ENCODE measurements at places on chromosomes 4 and X.

DNA sequence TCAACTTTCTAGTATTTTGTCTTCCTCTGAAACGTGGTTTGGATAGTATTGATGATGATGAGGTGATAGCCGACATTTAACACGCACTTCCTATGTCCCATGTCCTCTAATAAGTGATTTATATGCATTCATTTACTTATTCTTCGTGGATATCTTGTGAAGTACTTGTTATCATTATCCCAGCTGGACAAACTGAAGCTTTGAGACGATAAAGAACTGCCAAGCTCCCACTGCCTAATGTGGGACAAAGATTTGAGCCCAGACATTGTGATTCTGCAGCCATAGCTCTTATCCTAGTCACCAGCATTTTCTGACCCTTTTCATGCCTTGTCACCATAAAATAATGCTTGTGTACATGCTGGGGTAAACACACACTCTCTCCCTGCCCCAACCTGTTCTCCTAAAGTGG lies 92.5 kb downstream of the RAPGEF2 start:
- DNase-seq: no peak

DNA sequence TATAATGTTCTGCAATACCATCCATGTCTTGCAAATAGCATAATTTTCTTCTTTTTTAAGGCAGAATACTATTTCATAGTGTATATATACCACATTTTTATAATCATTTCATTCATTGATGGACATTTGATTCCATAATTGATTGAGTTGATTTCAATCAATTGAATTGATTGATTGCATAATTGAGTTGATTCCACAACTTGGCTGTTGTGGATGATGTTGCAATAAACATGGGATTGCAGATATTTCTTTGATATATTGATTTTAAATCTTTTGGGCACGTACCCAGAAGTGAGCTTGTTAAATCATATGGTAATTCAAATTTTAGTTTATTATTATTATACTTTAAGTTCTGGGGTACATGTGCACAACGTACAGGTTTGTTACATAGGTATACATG lies 232.8 kb downstream of the GALNTL6 start:
- DNase-seq: no peak

GRCh38 chr4:10090467-10091250 lies 25.9 kb downstream of the WDR1 start:
- no peak for DNase-seq

DNA sequence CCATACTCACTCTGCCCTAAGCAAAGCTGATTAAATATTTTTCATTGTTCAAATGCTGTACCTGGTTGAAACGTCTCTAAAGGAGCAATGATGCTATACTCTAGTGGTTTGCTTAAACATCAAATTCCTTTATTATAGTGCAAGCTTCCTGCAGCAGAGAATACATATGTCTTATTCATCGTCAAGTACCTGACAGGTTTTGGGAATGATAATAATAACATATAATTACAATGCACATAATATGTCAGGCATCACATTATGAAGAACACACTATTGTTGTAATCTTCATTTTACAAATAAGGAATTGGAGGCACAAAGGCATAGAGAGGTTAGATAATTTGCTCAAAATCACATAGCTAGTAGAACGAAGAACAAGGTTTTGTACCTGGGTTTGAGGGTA lies 151.6 kb downstream of the GRIA2 start:
- no peak for DNase-seq

DNA sequence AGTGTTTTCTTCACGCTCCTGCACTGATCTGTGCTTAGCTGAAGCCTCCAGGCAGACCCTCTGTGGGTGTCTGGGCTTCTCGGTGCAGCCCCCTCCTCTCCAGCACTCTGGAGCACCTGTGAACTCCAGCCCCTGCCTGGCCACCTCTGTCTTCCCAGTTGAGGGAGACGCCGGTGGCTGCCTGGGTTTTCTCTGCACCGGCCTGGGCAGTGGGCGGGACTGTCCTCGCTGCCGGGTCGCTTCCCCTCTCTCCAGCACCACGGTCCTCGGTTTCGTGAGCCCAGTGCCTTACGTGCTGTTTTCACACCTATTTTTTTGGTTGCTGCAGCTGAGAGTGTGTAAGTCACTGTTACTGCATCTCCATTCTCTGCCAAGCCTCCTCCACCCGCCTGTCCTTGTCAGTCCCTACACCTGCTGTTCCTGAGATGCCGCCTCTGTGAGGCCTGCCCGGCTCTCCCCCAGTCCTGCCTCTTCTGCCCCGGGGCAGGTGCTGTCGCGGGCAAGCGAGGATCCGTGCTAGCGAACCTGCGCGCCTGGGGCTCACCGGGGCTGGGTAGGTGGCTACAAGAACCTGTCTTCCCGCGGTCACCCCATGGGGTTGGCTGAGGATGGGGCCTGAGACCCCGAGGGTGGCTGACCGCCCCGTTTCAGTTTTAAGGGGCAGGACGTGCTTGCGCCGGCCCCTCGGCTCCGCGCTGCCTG lies 2.4 kb upstream of the FGFRL1 start:
- DNase-seq: no peak

GRCh38 chrX:115363372-115363771 lies 73.9 kb downstream of the LUZP4 start:
- DNase-seq: no peak

- DNase-seq: peak; percentile 26
Measured at GRCh38 chr4:102717448-102718092, 43.2 kb downstream of the MANBA start.

- DNase-seq: no peak
Measured at GRCh38 chrX:47634871-47635575, 5.3 kb upstream of the CFP start.

DNA sequence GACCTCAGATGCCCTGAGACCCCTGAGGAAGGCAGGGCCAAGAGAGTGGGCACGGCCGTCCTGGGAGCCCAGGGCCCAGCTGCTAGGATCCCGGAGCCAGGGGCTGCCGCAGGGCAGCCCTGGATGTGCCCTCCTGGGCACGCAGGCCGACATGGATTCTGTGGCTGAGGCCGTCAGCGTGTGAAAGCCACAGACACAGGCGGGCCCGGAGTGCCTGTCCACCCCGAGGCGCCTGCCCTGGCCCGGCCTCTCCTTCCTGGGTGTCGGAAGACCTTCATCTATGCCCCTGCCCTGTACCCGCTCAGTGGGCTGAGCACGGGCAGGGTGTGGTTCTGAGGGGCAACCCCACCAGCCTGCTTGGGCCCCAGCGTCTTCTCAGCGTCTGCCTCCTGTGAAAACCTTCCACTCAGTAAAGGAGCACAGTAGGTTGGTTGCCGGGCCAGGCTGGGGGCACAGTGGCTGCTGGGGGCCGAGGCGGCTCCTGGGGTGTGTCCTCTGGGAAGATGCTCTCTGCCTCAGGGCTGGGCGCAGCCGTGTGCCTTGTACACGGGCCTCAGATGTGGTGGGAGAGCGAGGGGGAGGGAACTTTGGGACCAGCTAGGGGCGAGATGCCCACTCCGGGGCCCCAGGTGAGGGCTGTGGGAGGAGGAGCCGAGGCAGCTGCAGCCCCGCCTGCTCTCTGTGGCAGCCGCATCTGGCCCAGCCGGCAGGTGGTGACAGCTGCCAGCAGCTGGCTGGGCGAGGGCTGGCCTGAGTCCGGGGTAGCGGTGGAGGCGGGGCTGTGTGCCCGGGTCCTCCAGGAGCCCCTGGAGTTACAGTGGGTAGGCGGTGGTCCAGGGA lies 20.8 kb downstream of the FGFRL1 start:
- no peak for DNase-seq

DNA sequence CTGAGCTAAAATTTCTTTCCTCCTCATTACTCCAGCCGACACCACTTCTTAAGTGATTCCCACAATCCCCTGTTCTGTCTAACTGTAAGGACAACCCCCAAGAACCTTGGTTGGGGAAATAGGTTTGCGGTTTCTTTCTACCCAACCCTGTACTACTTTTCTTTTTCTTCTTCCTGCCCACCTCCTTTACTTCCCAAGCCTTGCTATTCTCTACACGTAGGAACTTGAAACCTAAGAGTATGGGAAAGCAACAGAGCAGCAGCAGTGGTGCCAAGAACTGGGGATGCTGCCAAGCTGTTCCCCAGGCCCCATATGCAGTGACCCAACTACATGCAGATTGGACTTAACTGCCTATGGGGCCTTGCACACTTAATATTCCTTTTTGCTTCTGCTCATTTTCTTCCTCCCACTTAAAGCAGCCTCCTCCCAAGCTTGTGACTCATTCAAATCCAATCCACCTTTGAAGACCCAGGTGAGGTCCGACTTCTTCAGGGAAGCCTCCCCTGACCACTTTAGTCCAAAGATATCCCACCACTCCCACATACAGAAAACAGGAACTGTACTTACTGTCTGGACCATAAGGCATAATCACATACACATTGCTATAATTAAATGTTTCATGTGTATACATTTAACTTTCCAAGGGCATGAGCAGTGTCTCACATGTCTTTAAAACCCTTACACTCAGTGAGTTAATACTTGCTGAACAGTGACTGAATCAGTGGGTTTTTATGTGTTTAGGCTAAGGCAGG lies 1.7 kb downstream of the FAM120C start:
- peak; percentile 16 for DNase-seq

DNA sequence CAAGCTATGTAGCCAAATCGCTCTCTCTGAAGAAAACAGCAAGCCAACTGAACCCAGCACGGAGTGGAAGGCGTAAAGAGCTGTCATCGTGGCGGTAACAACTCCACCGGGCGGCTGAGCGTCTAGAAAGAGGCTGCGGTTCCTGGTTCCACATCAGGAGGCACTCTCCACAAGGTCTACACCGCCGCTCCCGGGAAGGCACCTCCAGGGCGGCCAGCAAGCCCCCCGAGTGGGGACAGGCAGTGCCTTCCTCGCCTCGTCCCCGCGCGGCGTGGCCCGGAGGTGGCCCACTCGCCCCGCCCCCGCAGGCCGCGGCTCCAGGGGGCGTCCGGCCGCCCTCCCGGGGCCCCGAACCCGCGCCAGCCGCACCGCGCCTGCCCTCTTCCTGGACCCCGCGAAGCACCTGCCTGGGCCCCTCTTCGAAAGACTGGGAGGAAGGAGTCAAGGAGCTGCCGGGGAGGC lies 755 bp downstream of the KLHL8 start:
- peak; percentile 34 for DNase-seq

GRCh38 chr4:41857226-41857641 lies 78.0 kb upstream of the TMEM33 start:
- DNase-seq: no peak

GRCh38 chr4:140935254-140935653 lies 179.1 kb upstream of the TBC1D9 start:
- DNase-seq: peak; percentile 4

- no peak for DNase-seq
Measured at GRCh38 chr4:48047421-48047844, 30.9 kb downstream of the NIPAL1 start.

GRCh38 chr4:24279469-24279868 lies 304.9 kb downstream of the DHX15 start:
- no peak for DNase-seq

- DNase-seq: no peak
Measured at GRCh38 chr4:73743281-73743680, 2.9 kb downstream of the CXCL8 start.

GRCh38 chrX:101108284-101108683 lies 10.3 kb downstream of the CENPI start:
- peak; percentile 71 for DNase-seq

GRCh38 chr4:52915730-52916300 lies 53.7 kb downstream of the RASL11B start:
- no peak for DNase-seq

GRCh38 chr4:154502111-154502510 lies 10.5 kb upstream of the DCHS2 start:
- no peak for DNase-seq

GRCh38 chr4:83307920-83308319 lies 23.3 kb upstream of the COQ2 start:
- no peak for DNase-seq

- DNase-seq: no peak
Measured at GRCh38 chr4:182695009-182695408, 222.2 kb downstream of the DCTD start.

DNA sequence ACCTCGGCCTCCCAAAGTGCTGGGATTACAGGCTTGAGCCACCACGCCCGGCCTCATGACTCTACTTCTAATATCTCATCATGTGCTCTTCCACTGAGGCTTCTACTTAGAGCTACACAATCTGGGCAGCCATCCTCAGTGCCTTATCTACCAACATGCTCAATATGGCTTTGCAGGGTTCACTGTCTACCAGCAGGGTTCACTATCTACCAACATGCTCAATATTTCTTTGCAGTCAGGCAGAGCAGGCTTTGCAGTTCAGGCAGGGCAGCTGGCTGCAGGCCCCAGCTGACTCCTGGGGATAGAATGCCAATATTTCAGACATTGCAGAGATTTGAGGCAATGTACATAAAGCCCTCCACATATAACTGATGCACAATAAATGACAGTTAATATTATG lies 47.5 kb downstream of the PKD2 start:
- DNase-seq: peak; percentile 57

GRCh38 chr4:155789391-155789790 lies 30.6 kb downstream of the GUCY1B1 start:
- no peak for DNase-seq

DNA sequence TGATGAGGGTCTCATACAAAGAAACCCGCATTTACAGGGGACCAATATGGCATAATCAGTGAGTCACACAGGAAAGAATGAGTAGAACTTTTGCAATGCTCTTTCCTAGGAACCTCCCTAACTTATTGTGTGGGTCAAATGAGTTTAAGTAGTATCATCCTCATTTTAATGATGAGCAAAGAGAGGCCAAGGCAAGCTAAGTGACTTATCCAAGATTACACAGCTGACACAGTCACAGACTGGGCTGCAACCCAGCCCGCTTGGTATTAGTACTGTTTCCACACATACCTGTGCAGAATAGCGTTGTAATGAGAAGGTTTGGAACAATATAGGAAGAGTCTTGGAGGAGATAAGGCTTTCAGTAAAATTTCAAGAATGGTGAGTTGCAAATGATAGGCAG lies 91.0 kb upstream of the PPP1R2C start:
- DNase-seq: no peak

GRCh38 chr4:85720735-85721134 lies 245.8 kb downstream of the ARHGAP24 start:
- DNase-seq: peak; percentile 60

- peak; percentile 4 for DNase-seq
Measured at GRCh38 chr4:129254526-129254925, 158.6 kb downstream of the C4orf33 start.

DNA sequence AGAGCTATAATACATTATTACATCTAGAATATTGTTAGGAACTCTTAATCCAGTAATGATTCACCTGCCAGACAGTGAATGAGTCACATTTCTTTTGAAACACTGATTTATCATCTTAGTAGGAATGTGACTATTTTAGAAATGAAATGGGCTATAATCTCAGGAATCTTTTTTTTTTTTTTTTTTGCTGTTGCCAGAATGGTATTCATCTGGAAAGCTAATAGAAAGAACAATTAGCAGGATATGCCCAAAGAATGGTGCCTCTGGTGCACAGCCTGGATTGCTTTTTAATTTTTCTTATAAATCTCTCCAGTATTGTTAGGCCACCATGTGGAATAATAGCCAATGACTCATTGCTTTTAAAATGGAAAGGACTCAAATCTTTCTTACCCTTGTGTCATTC lies 181.1 kb upstream of the SMIM31 start:
- peak; percentile 67 for DNase-seq

DNA sequence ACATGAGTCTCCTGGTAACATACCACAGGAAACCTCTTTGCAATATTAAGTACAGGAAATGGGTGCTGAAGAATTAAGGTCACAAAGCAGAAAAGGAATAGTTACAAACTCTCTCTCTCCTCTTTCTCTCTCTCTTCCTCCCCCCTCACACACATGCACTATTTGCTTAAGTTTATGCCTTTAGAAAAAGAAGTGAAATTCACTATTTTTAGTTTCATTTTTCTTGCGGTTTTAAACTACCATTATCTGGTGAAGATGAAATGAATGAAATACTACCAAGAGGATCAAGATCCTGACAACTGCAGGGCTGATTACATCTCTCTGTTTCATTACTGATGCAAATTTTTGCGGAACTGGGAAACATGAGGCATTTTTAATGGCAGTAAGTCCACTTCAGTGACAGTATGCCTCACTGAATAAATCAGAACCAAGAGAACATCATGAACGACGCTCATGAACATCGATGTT lies 64.3 kb upstream of the FTHL17 start:
- DNase-seq: no peak

Data from fibroblast of mammary gland (primary cell).